ENCODE measurements at places on chromosomes 1 and 21.
A peak's percentile ranks its signal among the peaks of the same experiment; 100 is the strongest.

DNA sequence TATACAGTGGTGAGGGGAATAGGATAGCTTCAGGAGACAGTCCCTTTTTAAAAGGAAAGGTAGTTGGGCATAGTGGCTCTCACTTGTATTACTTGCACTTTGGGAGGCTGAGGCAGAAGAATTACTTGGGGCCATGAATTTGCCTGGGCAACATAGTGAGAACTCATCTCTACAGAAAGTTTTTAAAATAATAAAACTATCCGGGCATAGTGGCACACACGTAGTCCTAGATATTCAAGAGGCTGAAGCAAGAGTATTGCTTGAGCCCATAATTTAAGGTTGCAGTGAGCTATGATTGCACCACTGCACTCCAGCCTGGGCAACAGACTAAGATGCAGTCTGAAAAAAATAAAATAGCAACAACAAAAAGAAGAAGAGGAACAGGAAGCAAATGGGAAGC lies 27.2 kb downstream of the GORAB start:
- no peak for DNase-seq

- DNase-seq: no peak
Observed at GRCh38 chr1:91736146-91736714, 149.7 kb downstream of the TGFBR3 start.

- DNase-seq: no peak
Observed at GRCh38 chr1:226606311-226607267, 58.0 kb downstream of the STUM start.

GRCh38 chr1:111895469-111895868 lies 94.0 kb downstream of the KCND3 start:
- DNase-seq: no peak

GRCh38 chr1:161492827-161493226 lies 12.4 kb upstream of the FCGR2A start:
- no peak for DNase-seq

DNA sequence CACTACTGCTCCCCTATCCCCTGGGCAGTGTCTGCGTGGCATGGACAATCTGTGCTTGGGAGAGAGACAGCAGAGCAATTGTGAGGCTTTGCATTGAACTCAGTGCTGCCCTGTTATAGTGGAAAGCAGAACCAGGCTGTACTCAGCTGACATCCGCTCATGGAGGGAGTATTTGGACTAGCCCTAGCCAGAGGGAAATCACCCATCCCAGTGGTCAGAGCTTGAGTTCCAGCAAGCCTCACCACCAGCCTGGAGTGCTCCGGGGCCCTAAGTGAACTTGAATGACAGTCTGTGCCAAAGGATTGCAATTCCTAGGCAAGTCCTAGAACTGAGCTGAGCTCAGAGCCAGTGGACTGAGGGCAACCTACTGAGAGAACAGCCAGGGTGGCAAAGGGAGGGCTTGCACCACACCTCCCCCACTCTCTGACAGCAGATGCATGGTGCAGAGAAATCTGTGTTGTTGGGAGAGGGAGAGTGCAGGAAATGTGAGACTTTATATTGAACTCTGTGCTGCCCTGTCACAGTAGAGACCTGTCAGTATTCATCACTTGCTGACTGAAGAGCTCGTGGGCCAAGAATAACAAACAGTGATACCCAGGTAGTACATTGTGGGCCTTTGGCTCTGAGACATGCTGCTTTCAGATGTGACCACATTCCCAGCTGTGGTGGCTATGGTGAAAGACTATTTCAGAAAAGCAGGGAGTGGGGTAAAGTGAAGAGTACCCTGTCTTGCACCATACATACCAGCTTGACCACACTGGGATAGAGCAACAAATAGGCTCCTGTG lies 107.7 kb upstream of the SLC5A9 start:
- no peak for DNase-seq

- DNase-seq: peak; percentile 70
Observed at GRCh38 chr1:50968821-50969610, 1.0 kb upstream of the CDKN2C start.

- DNase-seq: no peak
Observed at GRCh38 chr1:18094096-18094495, 13.5 kb upstream of the IGSF21 start.

- peak; percentile 62 for DNase-seq
Observed at GRCh38 chr1:152110860-152111514, 4.3 kb downstream of the TCHH start.

- DNase-seq: no peak
Observed at GRCh38 chr1:235409042-235409820, 42.0 kb downstream of the TBCE start.

DNA sequence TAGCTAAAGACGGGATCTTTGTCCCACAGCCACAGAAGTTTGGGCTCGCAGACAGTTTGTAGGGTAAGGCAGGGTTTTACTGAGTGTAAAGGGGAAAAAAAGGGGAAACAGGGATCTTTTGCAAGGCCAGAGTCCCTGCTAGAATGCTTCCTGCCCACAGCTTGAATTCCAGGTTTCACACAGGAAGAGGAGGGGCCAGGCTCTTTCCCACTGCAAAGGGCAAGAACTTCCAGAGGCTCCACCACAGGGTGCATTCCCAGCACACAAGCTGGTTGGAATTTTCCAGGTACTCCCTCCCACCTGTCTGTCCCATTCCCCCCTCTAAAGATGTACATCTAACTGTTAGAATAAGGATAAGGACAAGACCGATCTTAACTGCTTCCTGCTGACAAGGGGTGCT lies 1126.9 kb downstream of the KCNT2 start:
- DNase-seq: no peak

GRCh38 chr1:32960342-32960741 lies 4.3 kb downstream of the RNF19B start:
- no peak for DNase-seq

- DNase-seq: no peak
Observed at GRCh38 chr1:159979257-159979656, 25.2 kb upstream of the SLAMF9 start.

DNA sequence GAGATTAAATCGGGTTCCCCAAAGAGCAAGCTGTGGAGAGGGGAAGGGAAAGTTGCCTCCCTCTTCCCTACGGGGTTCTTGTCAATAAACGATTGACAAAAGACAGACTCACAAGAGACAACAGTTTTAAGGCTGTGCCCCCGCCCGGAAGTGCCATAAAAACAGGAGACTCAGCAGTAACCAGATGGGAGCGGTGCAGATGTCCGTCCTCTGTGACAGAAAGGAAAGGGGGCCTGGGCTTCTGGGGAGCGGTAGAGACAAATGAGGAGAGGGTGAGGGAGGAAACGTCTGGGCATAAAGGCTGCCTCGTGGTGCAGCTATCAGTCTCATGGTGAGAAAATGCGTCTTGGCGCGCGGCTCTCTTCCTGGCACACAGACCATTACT lies 5.9 kb downstream of the TP73 start:
- no peak for DNase-seq
